ENCODE measurements at places on chromosomes 7 and 10.

- no peak for DNase-seq
These were observed 1.2 kb downstream of the CFTR start for GRCh38 chr7:117480978-117481377.

GRCh38 chr7:46089281-46089680, 168.2 kb upstream of the IGFBP3 start:
- DNase-seq, result no peak

DNA sequence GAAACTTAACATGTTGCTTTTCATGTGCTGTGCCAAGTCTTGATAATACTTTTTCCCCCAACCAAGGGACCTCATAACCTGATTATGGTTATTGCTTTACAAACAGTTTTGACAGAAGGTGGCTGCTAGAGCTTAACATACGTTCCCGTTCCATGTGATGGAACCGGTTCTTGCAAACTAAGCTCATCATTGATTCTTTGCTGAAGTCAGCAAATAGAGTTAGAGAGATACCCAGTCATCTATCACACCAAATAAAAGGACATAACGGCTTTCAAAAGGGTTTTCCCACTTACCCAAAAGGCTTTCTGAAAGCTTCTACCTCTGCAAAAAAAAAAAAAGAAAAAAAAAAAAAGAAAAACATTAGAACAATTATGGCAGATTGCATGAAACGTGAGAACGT, 230.3 kb upstream of the MDFIC start:
- DNase-seq, result no peak

DNA sequence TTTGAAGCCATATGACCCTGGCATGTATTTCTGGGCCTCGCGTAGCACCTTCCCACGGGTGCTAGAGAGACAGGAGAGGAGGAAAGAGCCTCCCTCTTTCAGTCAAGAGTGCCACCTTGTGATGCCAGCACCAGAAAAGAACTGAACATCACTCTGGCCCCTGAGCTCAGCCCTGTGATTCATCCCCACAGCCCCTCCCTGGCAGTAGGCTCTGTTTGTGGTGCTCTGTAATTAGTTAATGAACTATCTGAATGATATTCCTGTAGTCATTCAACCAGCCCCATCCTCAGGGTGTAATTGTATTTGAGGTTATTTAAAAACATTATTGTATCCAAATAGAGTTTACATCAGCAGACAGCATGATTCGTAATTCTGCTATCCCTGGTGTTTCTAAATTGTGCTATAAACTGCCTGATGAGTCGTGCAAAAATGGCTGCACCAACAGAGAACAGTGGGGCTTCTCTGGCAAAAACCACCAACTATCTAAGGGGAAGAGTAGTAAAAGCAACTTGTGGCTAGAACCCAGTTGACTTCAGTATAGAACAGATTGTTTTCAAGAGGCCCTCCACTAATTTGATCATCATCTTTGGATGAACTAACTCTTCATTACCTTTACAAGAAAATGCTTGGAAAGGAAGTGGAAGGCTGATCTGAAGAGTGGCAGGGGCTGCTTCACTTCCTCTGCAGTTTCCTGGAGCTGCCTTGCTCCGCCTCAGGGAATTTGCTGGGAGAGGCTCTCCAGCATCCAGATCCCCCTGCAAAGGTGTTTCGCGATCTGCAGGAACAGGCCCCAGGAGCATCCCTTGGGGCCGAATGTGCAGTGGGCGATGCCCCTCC, 23.7 kb upstream of the TIAL1 start:
- DNase-seq, result no peak

DNA sequence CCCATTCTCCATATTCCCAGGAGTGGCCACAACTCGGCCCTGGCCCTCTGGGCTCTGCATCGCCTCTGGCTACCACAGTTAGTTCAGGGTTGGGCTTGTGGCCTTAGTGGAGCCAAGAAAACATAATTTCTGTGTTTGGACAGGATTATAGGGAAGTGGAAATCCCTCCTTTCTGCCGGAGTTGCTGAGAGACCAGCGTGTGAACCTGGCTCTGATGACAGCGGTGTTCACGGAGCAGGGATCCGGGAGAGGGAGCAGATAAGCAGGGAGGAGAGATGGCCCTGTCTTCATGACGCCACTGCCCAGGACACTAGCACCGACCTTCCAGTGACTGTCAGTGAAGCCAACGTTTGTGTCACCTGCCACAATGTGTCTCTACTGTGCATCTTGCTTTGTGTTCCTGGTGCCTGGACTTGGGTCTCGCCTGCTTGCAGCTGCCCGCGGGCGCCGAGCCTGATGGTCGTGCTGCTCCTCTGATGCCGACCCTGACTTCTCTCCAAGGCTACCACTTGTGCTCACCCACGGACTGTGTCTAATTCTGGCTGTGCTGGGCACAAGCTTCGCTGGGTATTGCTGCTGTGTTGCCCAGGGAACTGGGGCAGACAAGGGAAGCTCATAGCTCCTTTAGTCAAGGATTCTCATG, 67.0 kb upstream of the VIPR2 start:
- DNase-seq, result no peak

DNA sequence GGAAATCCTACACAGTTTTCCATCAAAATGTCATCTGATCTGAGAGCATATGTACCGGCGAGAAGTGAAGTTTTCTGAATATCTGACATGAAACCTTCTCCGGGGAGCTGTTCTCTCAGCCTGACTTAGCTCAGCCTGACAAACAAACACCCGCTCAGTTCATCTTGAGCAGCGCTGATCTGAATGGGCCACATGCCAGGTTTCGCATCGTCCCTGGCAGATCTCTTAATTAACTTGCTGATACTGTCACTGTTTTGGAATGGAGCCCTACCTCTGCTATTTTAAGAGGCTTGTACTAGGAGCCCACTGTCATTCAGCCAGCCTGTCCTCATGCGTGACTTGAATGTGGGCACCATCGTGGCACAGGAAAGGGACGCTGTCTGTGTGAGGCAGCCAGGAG, 109.2 kb downstream of the STRA8 start:
- DNase-seq, result no peak

DNA sequence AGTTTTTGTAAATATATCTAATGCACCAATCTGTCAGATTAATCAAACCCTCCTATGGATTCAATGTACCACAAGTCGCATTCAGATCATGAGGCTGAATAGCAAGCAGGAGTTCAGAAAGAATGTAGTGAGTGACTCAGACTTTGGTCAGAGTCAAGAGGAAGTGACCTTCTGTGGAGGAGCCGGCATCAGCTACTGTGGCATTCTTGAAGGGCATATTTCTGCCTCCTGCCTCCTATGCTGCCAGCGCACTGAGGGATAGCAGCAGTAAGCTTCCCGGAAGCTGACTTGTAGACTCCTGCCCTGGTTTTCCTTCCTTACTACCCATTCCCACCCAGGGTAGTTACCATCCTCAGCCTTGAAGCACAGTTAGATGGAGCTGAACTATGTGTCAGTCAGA, 867.5 kb downstream of the NRG3 start:
- no peak for DNase-seq

- DNase-seq, result no peak
These were observed 27.2 kb downstream of the POLR1F start for GRCh38 chr7:19681596-19681995.

- no peak for DNase-seq
These were observed 13.7 kb downstream of the CCDC6 start for GRCh38 chr10:59892697-59893096.

GRCh38 chr7:66157060-66157459, 42.4 kb downstream of the CRCP start:
- DNase-seq, result peak; percentile 33

GRCh38 chr10:3606309-3606708, 178.7 kb downstream of the KLF6 start:
- no peak for DNase-seq

DNA sequence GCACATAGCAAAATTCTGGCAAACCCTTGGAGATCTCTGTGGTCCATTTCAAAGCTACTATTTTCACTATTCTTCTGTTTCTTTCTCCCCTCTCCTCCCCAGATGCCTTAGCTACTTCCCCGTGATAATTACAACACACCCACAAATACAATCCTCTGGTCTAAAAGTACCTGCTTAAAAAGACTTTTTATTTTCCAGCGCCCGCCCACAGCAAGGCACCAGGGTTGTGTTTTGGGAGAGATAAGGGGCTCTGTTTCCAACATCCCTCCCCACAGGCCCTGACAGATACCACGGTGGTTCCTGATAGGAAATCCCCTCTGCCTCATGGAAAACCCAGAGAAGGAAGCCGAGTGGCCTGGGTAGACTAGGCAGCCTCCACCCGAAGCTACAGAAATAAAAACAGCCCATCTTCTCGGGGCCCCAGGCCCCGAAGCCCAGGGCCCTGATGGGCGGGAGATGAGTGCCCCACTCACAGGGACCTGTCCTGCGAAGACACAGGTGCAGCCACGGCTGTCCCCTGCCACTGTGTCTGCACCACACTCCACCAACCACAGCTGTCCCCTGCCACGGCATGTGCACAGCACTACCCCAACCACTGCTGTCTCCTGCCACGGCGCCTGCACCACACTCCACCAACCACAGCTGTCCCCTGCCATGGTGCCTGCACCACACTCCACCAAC, 19.7 kb downstream of the CALML5 start:
- DNase-seq, result peak; percentile 98

GRCh38 chr7:141709749-141710148, 1.6 kb downstream of the WEE2 start:
- no peak for DNase-seq

DNA sequence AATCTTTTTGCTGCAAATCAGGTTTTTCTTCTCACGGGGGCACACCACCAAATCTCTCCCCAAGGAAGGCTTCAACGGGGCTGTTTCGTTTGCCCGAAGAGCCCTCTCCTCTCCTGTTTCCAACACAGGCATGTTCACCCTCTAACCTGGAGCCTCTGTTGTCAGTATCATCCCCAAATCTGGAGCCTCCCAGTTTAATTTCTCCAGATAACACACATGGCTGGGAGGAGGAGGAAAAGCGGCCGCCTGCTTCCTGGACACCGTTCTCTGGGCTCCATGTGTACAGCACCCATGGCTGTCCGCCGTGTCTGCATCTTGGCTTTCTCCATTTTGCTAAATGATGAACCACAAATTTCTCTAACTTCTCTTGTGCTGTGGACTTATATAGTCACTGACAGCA, 214.5 kb downstream of the DIP2C start:
- no peak for DNase-seq

GRCh38 chr7:100509231-100509630, 25.5 kb downstream of the NYAP1 start:
- no peak for DNase-seq

DNA sequence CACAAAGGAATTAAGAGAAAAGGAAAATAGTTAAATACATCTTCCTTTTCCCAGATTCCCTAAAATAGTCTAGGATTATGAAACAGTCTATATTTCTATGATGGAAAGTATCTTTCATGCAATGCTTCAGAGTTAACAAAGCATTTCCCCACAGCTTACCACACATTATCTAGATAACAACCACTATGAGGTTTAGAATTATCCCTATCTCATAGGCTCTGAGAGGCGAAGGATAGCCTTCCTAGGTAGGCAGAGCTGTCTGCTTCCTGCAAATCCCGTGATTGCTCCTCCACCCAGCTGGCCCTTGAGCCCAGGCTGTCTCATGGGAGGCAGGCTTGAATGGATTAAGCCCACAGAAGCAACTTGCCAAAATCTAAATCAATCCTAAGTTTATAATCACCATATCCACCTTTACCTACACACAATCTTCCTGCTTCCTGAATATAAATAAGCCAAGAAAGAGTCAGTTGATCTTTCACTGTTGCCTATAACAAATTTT, 321.4 kb upstream of the AOAH start:
- DNase-seq, result peak; percentile 3

DNA sequence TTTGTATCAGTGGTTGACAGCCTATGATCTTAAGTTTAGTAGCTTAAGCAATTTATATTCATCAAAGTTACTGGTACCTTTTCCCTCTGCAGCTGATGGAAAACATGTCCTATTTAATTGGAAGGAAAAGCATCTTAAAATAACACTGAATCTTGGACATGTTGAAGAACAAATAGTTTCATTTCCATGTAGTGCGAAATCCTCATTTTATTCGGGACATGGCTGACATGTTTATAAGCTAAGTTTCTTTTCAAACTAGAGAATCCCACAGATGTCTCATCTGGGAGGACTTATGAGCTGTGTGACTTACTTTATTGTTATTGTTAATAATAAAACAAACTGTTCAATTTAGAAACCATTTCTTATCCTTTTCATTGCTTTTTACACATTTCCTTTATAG, 461.0 kb downstream of the SUGCT start:
- no peak for DNase-seq

GRCh38 chr10:128087884-128088709, 38.1 kb downstream of the MKI67 start:
- no peak for DNase-seq

GRCh38 chr7:52659178-52659577, 376.3 kb upstream of the POM121L12 start:
- DNase-seq, result no peak

- no peak for DNase-seq
These were observed 96.1 kb downstream of the RELN start for GRCh38 chr7:103893350-103893749.

DNA sequence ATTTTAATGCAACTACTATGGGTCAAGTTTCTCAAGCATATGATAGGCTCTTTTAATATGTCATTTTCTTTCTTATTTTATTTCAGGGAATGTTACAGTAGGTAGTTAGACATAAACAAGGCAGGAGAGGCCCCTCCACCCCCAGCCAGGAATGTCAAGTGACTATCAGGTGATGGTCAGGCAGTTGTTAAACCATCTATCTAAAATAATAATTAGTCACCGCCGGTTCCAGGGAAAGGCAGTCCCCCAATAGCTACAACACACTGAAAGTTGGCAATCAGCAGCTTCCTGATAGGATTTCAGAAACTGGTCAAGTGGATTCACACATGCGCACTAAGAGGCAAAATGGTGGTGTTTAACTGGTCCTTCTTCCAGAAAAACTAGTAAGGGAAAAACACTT, 9.3 kb downstream of the OLAH start:
- no peak for DNase-seq

DNA sequence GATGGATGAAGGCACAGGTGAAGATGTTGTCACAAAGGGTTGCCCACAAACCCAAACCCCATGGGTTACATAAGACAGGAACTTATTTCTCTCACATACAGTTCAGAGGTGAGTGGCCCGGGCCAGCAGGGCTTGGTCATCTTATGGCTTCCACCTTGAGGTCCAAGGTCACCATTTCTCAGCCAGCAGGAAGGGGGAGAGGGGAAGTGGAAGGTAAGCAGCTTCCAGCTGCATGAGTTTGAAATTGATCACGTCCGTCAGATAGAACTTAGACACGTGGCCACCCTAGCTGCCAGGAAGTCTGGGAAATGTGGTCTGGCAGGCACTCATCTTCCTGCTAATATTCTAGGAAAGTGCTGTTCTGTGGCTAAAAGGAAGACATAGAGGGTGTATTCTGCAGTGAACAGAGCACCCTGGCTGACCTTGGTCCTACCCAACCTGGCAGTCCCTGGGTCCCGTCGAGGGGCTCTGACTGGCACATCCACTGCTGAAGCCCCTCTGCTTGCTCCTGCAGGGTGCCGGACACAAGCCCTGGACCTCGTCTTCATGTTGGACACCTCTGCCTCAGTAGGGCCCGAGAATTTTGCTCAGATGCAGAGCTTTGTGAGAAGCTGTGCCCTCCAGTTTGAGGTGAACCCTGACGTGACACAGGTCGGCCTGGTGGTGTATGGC, 49.5 kb downstream of the VWA2 start:
- no peak for DNase-seq

Measured in hematopoietic multipotent progenitor cell treated with erythropoietin and hydrocortisone succinate and interleukin-3 and kit ligand, for 8 days (in vitro differentiated cells).